ENCODE measurements at places on chromosomes 4 and X.

- no peak for DNase-seq
Measured at GRCh38 chr4:20416800-20417199, 165.1 kb downstream of the SLIT2 start.

- no peak for DNase-seq
Measured at GRCh38 chrX:22196149-22196548, 76.6 kb upstream of the CBLL2 start.

DNA sequence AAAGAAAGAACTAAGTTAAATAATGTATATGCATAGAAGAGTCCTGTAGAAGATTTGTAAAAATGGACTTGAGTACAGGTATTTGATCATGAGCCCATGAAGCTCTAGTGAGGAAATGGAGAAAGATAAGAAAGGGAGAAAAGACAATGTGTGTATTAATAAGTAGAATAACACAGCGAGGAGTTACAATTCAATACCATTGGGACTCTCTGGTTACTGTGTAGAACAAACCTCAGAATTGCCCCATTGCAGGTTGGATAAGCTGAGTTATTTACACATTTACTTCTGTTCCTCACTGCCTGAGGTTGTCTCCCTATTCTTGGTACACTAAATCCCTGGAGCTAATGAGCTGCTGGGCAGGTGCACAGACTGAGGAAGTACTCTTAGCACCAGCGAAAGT is 33.3 kb downstream of the BANK1 start:
- no peak for DNase-seq

- DNase-seq, result no peak
Measured at GRCh38 chr4:7227008-7227407, 34.7 kb downstream of the SORCS2 start.

Measured in ascending aorta (tissue), 2 donors.